OCI-M1 (cell line): ENCODE measurements at places on chromosomes 4 and X.
A peak's percentile ranks its signal among the peaks of the same experiment; 100 is the strongest.

GRCh38 chr4:95534032-95534431 is 14.7 kb downstream of the UNC5C start:
- DNase-seq = no peak

DNA sequence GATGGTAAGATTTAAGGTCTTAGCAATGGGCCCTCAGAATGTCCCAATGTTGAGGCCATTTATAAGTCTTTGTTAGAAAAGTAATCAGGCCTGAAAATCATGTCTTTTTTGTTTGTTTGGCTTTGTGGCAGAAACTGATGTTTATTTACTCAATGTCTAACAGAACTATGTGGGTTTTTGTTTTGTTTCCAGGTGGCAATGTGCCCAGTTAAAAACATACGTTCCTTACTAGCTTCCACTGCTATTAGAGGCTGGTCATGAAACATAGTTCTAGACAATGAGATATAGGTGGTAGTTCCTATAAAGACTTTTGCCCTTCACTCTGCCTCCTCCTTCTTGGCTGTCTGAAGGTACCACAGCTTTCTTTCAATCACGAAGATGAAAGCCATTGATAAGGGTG is 108.8 kb downstream of the C4orf51 start:
- no peak for DNase-seq

DNA sequence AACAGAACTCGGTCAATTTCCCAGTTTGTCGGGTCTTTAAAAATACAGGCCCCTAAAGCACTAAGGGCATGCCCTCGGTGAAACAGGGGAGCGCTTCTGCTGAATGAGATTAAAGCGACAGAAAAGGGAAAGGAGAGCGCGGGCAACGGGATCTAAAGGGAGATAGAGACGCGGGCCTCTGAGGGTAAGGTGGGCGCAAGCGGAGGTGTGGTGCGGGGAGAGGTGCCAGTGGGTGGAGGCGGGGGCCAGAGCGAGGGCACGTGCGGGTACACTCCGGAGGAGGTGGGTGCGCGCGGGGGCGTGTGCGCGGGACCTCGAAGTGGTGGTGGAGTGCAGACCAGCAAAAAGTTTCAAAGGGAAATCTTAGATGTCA is 787 bp upstream of the TET2 start:
- DNase-seq = peak; percentile 65

DNA sequence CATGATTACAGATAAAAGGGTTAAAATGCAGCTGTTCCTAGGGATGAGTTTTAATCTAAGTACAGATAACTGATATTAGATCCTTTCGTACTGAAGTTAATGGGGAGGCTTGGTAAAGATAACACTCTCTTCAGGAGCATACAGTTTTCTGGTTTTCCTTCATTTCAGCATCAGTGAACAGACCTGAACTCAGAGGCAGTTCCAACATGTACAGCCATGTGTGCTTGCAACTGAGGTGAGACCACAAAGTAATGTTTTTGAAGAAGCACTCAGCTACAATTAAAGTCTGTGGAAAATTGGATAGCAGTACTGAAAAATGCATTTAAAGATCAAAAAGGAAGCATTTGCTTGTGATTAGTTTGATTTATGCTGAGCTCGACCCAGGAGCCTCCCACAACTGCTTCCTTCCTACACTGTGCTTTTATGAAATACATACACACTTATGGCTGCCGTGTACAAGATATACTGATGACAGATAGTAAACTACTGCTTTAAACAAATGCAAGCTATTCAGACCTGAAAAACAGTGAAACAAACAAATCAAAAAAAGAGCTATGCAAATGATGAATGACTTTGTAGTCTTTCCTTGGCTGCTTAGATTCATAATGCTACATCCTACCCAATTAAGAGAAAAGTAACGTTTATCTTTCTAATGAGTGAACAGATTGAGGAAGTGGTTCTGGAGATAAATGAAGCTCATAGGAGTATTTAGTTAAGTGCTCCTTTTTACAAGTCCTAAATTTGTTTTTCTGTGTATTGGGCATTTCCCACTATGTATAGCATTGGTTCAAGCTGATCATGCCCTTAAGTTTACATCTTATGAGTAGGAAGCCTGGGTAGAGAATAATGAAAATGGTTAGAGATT is 68.4 kb downstream of the PDLIM5 start:
- DNase-seq = peak; percentile 71
